ENCODE measurements at places on chromosomes 12 and 14.

DNA sequence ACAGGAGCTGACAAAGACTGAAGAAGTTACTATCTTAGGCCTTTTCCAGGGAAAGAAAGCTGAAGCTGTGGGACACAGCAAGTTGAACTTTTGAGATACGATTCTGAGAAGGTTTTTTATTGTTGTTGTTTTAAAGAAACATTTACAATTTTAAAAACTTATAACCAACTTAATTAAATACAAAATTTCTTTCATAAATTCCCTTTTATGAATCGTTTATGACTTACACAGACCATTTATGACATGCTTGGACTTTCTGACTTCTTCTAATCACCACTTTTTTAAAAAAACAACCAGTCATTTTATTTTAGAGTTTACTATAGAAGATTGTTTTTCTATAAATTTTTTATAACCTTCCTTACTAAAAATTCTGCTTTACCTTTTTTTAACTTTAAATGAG, 68.7 kb downstream of the DHRS2 start:
- DNase-seq: no peak

- DNase-seq: no peak
These were observed 7.3 kb downstream of the DYRK2 start for GRCh38 chr12:67655829-67656228.

DNA sequence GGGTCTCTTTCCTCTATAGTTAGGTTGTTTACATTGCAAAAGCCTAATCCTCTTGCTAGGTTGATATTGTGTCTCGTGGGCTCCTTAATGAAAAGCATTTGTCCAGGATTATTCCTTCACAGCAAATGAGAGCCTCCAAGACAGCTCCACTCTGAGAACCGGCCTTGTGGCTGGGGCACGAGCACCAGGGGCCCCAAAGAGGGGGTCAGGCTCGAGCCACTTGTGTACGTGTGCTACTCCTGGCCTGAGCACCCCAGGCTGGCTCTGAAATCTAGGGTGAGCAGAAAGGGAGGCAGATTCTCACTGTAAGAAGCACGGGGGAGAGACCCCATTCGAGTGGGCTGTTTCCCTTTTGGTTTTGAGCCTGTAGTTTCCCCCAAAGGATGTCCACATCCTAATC, 45.0 kb upstream of the FZD10 start:
- DNase-seq: no peak

DNA sequence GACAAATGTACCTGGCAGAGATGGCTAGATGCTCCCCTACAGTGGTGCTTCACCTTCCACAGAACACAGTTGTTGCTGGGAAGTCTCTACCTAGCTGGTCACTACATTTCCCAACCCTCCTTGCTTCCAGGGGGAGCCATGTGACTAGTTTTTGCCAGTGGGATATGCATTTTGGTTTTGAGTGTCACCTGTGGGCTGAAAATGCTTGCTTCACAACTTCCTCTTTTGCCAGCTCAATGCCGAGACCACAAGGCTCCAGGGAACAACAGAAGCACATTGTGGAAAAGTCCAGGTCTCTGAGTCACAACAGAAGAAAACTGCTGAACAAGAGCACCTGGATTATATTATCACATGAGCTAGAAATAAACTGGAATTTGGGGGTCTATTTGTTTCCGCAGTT, 48.5 kb upstream of the ARHGAP5 start:
- no peak for DNase-seq

GRCh38 chr12:45049912-45050750, 768 bp downstream of the DBX2 start:
- no peak for DNase-seq

DNA sequence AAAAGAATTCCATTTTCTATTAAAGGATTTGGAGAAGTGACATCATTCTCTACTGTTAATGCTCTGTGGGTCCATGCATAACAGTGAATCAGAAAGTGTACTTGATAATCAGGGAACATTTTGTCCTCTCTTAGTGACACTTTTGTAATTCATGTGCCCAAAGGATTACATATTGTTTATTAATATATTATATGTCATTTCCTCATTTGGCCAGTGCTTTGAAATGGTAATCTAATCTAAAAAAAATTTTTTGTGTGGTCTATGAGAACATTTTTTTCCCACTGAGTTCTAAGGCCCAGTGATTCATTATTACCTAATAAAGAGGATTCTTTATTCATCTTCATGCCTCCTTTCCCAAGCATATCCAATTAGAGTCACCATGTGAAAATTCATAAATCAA, 79.7 kb upstream of the MYF6 start:
- no peak for DNase-seq

GRCh38 chr14:23359167-23359626, 5.8 kb downstream of the EFS start:
- no peak for DNase-seq

DNA sequence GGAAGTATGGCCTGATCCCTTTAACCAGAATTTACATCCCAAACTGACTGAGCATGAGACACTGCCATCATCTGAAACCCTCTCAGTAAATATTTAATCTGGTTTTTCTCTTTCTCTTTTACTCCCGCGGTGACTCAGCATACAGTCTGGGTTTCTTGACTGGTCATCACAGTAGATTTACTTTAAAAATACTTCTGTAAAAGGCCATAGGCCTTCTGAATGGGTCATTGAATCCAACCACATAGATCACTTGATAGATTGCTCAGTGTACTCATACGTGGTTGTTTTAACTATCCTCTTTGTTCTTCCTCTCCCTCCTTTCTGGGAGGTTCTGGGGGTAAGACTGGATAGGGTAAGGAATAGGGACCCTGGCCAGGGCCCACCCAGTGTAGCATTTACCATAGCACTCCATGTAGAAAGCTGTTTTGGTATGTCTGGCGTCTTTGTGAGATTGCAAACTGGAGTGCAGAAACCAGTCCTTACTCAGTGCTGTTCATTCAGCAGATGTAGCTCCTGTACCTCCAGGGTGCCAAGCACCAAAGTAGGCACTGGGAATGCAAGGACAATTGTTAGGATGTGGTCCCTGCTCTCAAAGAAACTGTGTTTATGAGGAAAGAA, 165.7 kb downstream of the SRGAP1 start:
- no peak for DNase-seq

DNA sequence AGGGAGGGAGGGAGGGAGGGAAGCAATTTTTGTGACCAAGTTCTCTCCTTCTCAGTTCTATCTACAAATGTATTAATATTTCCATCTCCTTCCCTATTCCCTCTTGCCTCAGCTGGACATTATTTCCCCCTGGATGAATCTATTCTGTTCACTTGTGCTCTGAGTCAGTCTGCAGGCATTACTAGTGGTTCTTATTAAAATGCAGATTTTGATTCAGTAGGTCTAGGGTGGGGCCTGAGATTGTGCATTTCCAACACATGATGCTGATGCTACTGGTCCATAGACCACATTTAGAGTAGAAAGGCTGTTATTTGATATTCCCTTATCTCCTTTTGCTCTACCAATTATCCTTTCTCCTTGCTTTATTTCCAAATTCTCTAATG, 40.1 kb upstream of the YAF2 start:
- no peak for DNase-seq

DNA sequence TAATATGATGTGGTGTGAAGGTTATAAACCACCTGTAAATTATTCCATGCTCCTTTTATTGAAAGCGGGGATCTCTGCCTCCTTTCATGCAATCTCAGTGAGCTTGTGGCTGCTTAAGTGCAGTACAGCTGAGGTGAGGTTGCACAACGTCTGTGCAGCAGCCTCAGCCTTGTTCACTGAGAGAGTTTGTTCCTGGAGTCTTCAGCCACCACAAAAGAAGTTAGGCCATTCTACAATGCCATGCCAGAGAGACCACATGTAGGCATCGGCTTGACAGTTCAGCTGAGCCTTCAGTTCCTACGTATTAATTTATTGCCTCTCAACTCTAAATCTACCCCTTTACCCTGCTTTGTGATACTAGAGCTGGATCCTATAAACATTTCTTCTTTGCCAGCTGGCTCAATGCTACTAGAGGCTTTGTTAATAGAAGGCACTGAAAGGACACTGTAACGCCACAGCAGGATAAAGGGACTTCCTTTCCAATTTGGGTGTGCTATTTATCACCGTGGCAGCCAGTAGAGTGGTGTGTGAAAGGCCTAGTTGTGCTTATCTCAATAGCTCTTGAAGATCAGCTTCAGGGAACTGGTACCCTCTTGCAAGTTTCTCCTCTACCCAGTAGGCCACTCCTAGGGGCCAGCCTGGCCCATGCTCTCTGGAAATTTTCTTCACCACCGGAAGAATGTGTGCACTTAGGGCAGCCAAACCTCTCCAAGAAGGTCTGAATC, 337.7 kb downstream of the IPO8 start:
- no peak for DNase-seq

Measured in mesothelial cell of epicardium (in vitro differentiated cells).